ENCODE measurements at places on chromosomes 5 and 9. TPM values are rescaled to one million over a fixed set of nuclear protein-coding genes. Genes with fewer than 3 reads are reported as not detected.
A peak's percentile ranks its signal among the peaks of the same experiment; 100 is the strongest.

Gene FRRS1L
- total RNA-seq, result not detected

DNA sequence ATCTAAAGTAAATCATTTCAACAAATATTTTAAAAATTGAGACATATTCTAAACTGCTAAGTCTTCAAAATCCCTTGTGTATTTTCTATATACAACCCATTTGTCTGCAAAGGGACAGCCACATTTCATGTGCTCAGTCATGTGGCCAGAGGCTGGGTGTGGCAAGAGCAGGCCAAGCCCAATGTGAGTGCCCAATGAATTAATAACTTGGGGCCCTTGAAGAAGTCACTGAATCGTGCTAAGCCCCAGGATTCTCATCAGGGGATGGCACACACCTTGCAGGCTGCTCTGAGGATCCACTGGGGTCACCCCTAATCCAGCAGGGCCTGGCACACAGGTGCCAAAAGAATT is 78.2 kb upstream of the SMIM23 start:
- no peak overlapping the region for H3K4me3 ChIP-seq
- H3K36me3 ChIP-seq, result no peaks in the 10 kb centered on the region
- H3K27me3 ChIP-seq, result no peaks in the 10 kb centered on the region
- DNase-seq, result no peak
- no peak overlapping the region for H3K27ac ChIP-seq
- no peaks in the 10 kb centered on the region for H3K4me1 ChIP-seq

- peak; percentile 83 for DNase-seq
- H3K36me3 ChIP-seq, result peaks cover 11% of the 10 kb centered on the region
- H3K4me1 ChIP-seq, result peaks cover 34% of the 10 kb centered on the region
- peaks cover 89% of the 10 kb centered on the region for H3K27me3 ChIP-seq
- H3K27ac ChIP-seq, result peak overlapping the region; percentile 47
Measured at GRCh38 chr9:126985870-126986498, 71.4 kb downstream of the RALGPS1 start.

- peaks cover 33% of the 10 kb centered on the region for H3K4me1 ChIP-seq
- DNase-seq, result no peak
- H3K27ac ChIP-seq, result no peak overlapping the region
- no peaks in the 10 kb centered on the region for H3K36me3 ChIP-seq
- peaks cover 82% of the 10 kb centered on the region for H3K27me3 ChIP-seq
Measured at GRCh38 chr5:32711362-32711680, 200 bp downstream of the NPR3 start.

GRCh38 chr9:113808391-113809358 is 67.4 kb upstream of the ZNF618 start:
- no peak for DNase-seq
- no peak overlapping the region for H3K27ac ChIP-seq
- H3K4me3 ChIP-seq, result no peak overlapping the region
- no peaks in the 10 kb centered on the region for H3K36me3 ChIP-seq
- peaks cover 3% of the 10 kb centered on the region for H3K4me1 ChIP-seq
- H3K27me3 ChIP-seq, result peaks cover 36% of the 10 kb centered on the region

DNA sequence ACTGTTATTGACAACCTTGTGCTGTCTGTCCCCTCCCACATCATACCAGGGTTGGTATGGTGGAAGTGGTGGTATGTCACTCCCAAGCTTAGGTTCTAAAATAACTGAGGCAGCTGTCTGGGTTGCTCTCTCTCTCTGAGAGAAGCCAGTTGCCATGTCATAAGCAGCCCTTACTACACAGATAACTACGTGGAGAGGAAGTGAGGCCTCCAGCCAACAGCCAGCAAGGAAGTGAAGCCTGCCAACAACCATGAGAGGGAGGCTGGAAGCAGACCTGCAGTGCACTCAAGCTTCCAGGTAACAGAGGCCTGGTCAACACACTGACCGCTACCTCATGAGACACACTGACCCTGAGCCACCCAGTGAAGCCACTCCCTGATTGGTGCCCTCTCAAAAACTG is 18.6 kb downstream of the CTNNAL1 start:
- DNase-seq, result no peak
- H3K4me3 ChIP-seq, result no peak overlapping the region
- H3K4me1 ChIP-seq, result peaks cover 2% of the 10 kb centered on the region
- H3K36me3 ChIP-seq, result peaks cover 2% of the 10 kb centered on the region

DNA sequence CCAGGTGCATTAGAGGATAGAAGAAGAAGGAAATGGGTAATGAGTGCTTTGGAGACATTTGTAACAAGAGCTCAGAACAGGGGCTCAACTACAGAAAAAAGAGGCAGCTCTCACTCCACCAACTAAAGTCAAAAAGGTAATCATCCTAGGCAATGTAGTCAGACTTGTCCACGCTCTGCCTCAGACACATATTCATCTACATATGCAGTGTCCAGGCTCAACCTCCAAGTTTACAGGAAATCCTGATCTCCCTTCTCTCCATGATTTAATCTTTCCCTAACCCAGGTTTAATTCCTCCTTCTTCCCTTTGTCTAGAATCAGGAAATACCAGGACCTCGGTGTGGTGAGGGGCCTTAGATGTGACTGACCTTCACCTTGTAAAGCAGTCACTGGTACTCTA is 65.7 kb upstream of the SELENOP start:
- H3K36me3 ChIP-seq, result no peaks in the 10 kb centered on the region
- peaks cover 4% of the 10 kb centered on the region for H3K27me3 ChIP-seq
- no peak for DNase-seq
- no peaks in the 10 kb centered on the region for H3K4me1 ChIP-seq

- H3K27ac ChIP-seq, result peak overlapping the region; percentile 14
- no peak for DNase-seq
- H3K4me3 ChIP-seq, result no peak overlapping the region
- no peaks in the 10 kb centered on the region for H3K27me3 ChIP-seq
Measured at GRCh38 chr5:150734579-150735384, 24.0 kb downstream of the DCTN4 start.
